Hematopoietic multipotent progenitor cell treated with erythropoietin and hydrocortisone succinate and interleukin-3 and kit ligand, for 17 days (in vitro differentiated cells): ENCODE measurements at places on chromosomes 2 and 18.
A peak's percentile ranks its signal among the peaks of the same experiment; 100 is the strongest.

DNA sequence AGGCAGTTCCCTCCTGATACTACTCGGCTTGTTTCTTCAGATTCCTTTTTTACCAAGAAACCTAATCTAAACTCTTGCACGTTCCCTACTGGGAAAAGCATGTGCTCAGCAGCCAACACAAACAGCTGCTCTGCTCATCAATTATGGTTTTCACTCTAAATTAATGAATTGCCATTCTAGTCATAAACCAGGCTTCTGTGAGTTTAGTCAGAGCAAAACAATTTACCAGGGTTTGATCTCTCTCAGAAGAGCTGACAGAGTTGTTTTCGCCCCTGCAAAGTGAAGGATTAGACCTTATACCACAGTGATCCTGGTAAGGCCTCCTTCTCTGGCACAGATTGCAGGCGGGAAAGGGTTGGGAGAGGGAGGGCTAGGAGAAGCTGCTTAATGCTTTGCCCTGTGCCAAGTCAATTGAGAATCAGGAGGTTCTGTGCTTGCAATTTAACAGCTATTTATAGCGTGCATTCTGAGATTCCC is 57.2 kb downstream of the REEP1 start:
- no peak for DNase-seq

GRCh38 chr2:28653892-28654662 is 97.6 kb upstream of the PPP1CB start:
- DNase-seq: no peak

DNA sequence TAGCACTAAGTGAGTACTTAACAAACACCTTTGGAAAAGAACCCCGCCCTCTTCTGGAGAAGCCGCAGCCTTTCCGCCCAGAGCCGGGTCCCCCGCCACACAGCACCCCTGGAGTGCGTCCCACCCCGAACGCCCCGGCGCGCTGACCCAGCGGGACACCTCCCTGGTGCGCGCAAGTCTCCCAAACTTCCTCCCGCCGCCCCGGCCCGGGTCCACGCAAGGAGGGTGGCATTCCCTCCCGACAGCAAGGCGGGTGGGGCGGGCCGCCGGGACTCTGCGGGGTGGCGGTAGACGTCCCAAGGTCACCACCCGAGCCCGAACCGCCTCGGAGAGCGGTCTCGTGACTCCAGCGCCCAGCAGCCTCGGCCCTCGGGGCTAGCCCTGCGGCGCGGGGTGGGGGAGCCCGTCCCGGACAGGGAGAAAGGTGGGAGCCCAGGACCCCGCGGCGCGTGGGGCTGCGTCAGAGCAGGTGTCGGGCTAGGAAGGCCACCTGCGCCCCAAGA is 598 bp downstream of the CCDC93 start:
- peak; percentile 20 for DNase-seq

GRCh38 chr18:49460976-49461601 is 644 bp upstream of the DYM start:
- no peak for DNase-seq
